Mesothelial cell of epicardium (in vitro differentiated cells): ENCODE measurements at places on chromosomes 4 and X.

- no peak for DNase-seq
Observed at GRCh38 chr4:153520801-153521329, 54.7 kb downstream of the TMEM131L start.

DNA sequence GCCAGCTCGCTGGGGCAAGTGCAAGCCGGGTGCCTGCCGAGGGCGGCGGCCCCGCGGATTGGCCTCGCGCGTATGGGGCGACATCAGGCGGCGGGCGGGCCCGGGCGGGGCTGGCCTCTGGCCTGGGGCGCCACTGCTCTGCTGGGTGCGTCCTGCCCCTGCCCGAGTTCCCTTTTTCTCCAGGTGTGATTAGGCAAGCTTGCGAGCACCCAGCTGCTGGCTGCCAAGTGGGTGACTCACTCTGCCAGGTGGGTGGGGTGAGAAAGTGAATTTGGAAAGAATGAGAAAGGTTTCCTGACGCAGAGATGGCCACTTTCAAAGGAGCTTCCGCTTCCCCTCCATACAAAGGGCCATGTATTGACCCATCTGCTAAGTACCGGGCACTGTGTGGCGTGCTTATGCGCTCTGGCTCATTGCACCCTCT lies 32.5 kb downstream of the FGFBP1 start:
- no peak for DNase-seq

DNA sequence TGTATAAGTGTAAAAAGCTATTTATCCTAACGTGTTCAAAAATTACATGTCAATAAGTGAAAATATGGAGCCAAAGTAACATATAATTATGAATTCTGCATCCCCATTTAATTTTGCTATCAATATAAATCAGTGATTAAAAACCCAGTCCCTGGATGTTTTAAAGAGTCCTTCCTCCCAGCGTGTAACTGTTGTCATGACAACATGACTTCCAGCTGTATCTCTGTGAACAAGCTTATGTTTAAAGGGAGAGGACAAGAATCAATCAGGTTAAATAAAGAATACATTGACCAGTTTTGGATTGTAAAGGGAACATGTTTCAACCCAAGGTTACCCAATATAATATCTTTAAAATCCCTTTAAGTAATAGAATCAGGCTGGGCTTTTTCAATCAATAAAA lies 219.7 kb downstream of the NSUN7 start:
- no peak for DNase-seq

- no peak for DNase-seq
Observed at GRCh38 chrX:22739276-22739675, 260.5 kb upstream of the DDX53 start.

GRCh38 chrX:38036466-38036865 lies 30.1 kb downstream of the SYTL5 start:
- no peak for DNase-seq

GRCh38 chr4:6953751-6954380 lies 44.2 kb downstream of the TBC1D14 start:
- DNase-seq = no peak

DNA sequence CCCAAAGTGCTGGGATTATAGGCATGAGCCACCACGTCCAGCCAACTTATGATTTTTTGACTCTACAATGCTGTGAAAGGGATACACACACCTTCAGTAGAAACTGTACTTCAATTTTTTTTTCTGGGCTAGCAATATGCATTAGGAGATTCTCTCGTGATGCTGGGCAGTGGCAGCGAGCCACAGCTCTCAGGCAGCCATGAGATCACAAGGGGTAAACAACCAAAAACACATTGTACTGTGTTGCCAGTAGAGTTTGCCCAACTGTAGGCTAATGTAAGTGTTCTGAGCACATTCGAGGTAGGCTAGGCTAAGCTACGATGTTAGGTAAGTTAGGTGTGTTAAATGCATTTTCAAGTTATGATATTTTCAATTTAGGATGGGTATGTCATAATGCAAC lies 25.7 kb downstream of the RAB33A start:
- DNase-seq = no peak

DNA sequence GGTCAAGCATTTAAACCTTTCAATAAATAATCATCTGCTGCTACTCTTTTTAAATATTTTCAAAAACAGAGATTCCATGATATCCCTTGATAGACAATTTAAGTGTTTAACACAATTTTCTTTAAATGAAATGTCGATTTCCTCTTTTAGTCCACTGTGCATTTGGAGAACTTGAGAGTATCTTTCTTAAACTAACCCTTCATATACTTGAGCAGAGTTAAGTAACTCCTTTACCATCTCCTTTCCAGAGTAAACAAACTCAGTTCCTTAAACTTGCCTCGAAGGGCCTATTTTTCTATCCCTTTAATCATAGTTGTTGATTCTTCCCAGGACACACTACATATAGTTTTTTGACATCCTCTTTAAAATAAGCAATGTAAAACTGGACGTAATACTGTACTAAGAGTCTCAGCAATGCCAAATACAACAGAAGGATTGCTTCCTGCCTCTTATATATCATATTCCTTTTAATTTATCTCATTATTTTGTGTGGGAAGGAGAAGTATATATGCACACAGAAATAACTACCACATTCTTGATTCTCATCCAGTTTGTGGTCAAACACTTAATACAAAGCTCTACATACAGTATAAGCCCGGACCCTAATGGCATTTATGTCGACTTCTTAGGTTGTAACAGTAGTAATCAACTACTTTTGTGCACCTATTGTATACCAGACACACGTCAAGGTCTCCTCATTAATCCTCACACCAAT lies 22.8 kb downstream of the RAB28 start:
- no peak for DNase-seq

DNA sequence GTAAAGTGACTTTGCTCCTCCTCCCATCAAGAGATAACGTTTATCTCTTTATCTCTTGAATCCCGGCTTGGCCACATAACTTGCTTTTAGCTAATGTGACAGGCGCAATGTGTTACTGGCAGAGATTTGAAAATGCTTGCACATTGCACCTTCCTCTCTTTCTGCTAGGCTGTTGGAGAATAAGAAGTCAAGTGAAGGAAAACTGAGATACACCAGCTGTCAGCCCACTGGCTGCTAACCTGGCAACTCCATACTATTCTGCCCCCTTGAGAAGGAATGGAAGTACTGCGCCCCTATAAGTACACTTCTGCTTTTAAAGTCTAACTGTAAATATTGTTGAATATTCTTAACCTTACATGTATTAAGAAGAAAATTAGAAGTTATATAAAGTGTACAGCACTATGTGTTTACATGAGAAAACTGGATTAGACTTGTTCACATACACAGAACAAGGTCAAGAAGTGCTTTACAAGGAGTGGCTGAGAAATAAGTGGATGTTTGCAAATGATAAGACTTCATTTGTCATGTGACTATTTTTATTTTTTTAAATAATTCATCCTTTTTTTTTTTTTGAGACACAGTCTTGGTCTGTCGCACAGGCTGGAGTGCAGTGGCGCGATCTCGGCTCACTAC lies 424.5 kb upstream of the CTSO start:
- no peak for DNase-seq

DNA sequence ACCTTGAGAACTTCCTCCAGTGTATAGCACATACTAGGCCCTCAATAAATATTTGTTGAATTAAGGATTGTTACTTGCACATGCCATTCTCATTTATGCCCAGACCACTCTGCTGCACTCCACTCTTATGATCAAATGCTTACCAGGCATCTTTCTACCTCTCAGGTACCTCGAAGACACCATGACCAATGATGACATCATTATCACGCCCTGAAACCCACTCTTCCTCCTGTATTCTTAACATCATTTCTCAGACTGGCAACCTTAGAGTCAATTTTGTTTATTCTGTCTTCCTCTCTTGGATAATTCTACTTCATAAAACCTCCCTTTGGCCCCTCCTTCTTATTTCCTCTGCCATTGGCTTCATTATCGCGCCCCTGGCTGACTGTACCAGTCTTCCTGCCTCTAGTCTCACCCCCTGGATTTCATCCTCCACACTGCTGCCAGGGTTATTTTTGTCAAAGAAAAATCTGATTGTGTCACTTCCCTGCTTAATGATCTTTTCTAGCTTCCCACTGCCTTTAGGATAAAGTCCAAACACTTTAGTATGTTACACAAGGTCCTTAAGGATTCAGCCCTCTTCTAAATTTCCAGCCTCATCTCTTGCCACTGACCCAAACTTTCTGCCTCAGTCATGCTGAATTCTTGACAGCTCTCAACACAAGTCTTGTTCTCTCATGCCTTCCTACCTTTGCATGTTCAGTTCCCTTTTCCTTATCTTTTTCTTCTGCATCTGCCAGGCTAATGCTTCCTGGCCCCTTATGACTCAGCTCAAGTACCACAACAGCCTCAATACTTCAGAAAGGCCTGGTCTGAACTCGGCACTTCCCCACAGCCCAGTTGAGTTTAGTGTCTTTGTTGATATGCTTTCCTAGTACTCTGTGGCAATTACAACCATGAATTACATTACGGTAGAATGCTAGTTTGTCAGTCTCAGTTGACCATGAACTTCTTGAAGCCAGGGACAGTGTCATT lies 45.8 kb downstream of the HDAC8 start:
- no peak for DNase-seq

DNA sequence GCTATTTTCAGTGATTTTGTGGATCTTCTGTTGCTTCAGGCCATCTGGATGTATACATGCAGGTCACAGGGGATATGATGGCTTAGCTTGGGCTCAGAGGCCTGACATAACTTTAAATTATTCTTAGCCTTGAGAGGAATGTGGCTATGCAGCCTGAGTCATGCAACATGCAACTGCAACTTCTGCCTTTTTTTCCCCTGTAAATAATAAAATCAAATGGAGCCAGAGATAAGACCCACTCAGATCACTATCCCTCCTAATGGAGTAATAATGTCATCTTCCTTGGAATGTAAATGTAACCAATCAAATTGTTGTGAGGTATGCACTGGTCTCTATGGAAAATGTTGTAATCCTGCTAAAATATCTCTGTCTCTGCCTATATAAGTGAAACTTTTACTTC lies 54.9 kb downstream of the MAGEB17 start:
- DNase-seq = no peak

DNA sequence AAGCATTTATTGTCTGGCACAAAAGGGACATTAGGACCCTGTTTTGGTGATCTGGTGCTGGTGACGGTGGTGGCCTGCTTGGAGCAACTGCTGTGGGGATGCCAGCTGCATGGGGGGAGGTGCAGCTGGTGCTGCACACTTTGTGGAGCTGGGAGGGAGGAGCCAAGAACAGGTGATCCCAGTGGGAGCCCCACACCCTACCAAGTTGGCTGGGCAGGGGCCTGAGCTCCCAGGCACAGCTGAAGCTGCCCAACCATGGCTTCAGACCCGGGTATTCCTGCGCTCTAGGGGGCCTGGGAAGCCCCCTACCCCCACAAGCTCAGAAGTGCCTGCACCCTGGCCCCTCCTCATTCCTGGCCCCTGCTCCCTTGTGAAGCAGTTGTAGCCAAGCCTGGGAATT lies 1512.5 kb downstream of the TECRL start:
- DNase-seq = no peak

GRCh38 chrX:75522565-75523431 lies at the start of gene ZDHHC15:
TSS of gene ZDHHC15 (minus strand) at chrX:75523037. CDS start at chrX:75523024, 13 bp downstream.
- no peak for DNase-seq

- no peak for DNase-seq
Observed at GRCh38 chr4:108371282-108371681, 202.6 kb upstream of the LEF1 start.

DNA sequence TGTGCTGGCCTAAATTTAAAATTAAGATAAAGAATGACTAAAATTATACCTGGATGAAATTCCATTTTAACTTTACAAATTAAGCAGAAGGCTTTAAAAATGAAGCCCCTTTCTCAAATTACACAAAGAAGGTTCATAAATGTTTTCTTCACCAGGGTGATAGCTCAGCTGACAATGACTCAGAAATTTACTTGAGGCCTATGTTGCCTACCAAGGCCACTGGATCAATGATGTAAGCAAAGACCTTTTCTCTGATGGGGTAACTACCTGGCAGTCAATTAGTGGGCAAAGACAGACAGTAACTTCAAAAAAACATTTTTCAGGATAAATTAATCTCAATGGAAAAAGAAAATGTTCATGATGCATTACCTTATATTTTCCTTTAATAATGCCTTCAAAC lies 23.9 kb upstream of the GPR34 start:
- DNase-seq = no peak

- DNase-seq = no peak
Observed at GRCh38 chrX:47632666-47633065, 2.9 kb upstream of the CFP start.

DNA sequence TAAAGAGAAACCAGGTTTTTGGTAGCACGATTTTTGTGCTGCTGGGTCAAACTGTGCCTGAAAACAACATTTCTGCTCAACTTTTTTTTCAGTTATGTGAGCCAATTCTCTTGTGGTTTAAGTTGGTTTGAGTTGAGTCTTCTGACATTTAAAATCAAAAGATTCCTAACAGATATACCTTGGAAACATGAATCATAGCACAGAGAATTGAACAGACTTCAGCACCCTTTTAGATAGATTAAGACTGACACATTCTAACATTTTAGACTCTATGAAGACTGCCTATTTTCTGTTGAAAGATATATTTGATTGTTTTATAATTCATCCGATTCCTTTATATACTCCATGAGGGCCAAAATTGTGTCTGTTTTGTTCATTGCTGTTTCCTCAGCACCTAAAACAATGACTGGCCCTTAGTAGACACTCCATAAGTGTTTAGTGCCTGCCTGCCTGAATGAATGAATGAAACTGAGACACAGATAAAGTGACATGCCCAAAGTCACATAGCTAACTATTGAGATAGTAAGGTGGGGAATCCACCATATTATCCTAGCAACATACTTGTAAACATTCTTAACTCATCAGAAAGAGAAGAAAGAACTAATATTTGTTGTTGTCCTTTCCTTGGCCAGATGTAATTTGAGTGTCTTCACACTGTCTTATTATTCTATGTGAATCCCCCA lies 624.0 kb downstream of the MID1IP1 start:
- DNase-seq = no peak

- no peak for DNase-seq
Observed at GRCh38 chr4:26741491-26741871, 119.2 kb upstream of the STIM2 start.

GRCh38 chr4:164221631-164222030 lies 532.3 kb upstream of the SMIM31 start:
- DNase-seq = no peak

GRCh38 chr4:8410066-8410625 lies 30.4 kb downstream of the ACOX3 start:
- no peak for DNase-seq

GRCh38 chr4:69323284-69323683 lies 43.0 kb downstream of the UGT2B28 start:
- DNase-seq = no peak

- no peak for DNase-seq
Observed at GRCh38 chrX:134738986-134739740, 80.9 kb upstream of the PLAC1 start.

DNA sequence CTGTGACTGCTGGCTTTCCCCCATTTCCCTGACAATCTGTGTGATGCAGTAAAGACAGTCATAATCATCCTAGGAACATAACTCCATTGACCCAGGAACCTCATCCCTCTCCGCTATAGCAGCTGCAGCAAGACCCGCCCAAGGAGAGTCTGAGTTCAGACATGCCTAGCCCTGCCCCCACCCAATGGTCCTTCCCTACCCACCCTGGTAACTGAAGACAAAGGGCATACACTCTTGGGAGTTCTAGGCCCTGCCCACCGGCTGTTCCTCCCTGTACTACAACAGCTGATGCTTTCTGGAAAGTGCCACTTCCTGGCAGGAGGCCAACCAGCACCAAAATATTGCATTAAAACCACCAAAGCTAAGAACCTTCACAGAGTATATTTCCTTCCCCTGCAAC lies 1035.6 kb downstream of the C4orf33 start:
- no peak for DNase-seq

- no peak for DNase-seq
Observed at GRCh38 chrX:19578956-19579355, 63.6 kb upstream of the MAP3K15 start.

GRCh38 chr4:61445374-61446063 lies 245.4 kb downstream of the ADGRL3 start:
- DNase-seq = no peak
